T-helper 9 cell (primary cell): ENCODE measurements at places on chromosomes 2 and 18.

DNA sequence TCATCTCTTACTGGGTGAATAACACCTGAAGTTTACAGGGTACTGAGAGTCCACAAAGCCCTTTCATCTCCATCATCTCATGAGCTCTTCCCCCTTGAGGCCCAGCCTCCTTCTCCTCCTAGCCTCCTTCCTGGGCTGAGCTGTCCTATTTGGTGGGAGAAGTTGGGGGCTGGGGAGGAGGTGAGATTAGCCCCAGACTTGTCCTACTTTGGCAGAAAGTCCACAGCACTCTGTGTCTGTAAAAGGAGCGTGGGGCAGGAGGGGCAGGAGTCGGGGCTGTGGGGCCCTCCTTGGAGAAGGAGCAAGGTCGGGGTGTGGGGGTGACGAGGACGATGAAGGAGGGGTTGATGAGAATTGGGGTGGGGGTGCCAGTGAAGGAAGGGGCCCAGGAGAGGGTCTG, 10.0 kb upstream of the DES start:
- no peak for DNase-seq

DNA sequence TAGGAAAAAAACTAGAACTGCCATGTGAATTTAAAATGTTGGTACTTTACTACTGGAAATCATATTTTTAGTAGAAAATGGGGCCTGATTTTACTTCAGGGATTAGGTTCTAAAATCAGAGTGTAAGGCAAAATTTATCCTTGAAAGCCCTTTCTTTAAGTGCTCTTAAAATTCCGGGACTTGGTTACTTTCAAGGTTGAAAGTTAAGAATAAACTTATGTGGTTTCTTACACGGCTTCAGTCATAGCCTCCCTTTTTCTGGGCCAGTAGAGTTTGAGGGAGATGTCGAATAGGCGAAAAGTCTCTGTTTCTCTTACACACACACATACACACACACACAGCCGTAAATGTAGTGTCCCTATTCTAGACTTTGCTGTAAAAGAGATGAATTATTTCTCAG, 13.1 kb downstream of the KCNE4 start:
- DNase-seq: no peak

DNA sequence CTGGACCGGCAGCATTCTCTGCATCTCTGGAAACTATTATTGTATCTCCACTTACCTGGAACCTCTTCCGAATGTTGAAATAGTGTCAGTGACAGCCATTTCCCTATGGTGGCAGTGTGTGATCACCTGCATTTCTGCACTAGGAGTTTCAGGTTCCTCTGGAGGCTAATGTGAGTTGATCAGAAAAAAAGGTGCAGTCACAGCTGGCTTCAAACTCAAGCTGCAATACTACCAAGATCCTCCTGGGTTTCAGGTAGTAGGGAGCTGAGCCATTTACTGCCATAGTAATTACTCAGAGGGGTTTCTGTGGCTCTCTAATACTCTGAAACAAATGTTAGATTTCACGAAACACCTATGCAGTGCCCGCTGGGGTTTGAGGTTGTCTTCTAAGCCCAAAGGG, 183.5 kb upstream of the OSR1 start:
- no peak for DNase-seq

GRCh38 chr2:21620771-21621170, 497.0 kb downstream of the TDRD15 start:
- no peak for DNase-seq
